Naive B cell (primary cell): ENCODE measurements at places on chromosomes 2 and 18. TPM values are rescaled to one million over a fixed set of nuclear protein-coding genes. Genes with fewer than 3 reads are reported as not detected.

Gene DSG4
- not detected for polyA plus RNA-seq

- no peak for DNase-seq
- peaks cover 14% of the 10 kb centered on the region for H3K4me1 ChIP-seq
- H3K36me3 ChIP-seq: peaks cover 18% of the 10 kb centered on the region
- H3K27ac ChIP-seq: peak overlapping the region; percentile 81
- H3K27me3 ChIP-seq: peaks cover 82% of the 10 kb centered on the region
Measured at GRCh38 chr2:5691221-5691984, 781 bp upstream of the SOX11 start.

Gene GALNT13
- not detected for polyA plus RNA-seq

DNA sequence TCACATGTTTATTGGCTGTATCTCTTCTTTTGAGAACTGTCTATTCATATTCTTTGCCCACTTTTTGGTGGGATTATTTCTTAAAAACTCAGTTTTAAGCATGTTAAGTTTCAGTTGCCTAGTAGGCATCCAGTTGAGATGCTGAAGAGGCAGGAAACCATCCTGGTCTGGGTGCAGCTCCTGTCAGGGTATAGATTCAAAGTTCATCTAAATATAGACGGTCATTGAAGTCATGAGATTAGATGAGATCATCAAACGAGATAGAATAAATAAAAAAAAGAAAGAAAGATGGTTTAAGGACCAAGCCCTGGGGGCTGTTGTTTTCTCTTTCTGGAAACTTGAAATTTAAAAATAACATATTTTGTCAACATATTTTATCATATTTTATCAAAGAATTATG lies 9.2 kb upstream of the DNAH7 start:
- no peaks in the 10 kb centered on the region for H3K27me3 ChIP-seq
- no peak overlapping the region for H3K4me3 ChIP-seq
- H3K36me3 ChIP-seq: peaks cover 12% of the 10 kb centered on the region

Gene RAX
- polyA plus RNA-seq: not detected

DNA sequence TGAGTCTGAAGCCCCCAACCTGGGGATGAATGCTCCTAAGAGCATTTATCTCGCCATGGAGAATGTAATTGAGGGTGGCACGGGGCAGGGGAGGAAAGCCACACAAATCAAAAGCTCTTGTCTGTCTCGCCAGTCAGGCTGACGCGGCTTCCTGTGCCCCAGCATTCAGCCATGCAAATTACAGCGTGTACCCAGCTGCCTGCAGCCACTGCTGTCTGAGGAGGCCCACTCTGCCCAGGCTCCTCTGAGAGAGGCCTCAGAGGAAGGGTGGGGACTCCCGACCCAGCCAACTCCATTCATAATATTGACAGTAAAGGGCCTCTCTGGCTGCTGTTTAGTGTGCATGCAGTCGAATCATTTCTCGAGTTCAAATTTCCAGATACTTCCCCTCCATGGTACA lies 22.0 kb downstream of the SMAD7 start:
- H3K27me3 ChIP-seq: no peaks in the 10 kb centered on the region
- peak; percentile 88 for DNase-seq
- H3K36me3 ChIP-seq: no peaks in the 10 kb centered on the region
- peaks cover 75% of the 10 kb centered on the region for H3K4me1 ChIP-seq
- peak overlapping the region; percentile 82 for H3K4me3 ChIP-seq

GRCh38 chr2:99335911-99336803 lies at the start of gene TXNDC9:
Gene TXNDC9 (minus strand): TSS chr2:99336333. CDS start chr2:99333210, 3,123 bp downstream.
- H3K27ac ChIP-seq: no peak within 1 kb of the TSS
- no peaks in the 10 kb centered on the region for H3K36me3 ChIP-seq
- H3K27me3 ChIP-seq: no peaks in the 10 kb centered on the region
- peak; percentile 98 for DNase-seq
- peaks cover 14% of the 10 kb centered on the region for H3K4me1 ChIP-seq

Gene TANC1
- polyA plus RNA-seq: 0.16 TPM

Gene TTLL4
- polyA plus RNA-seq: 9.3 TPM

Gene ACVR1
- 2.8 TPM for polyA plus RNA-seq

GRCh38 chr2:197908156-197908555 lies 103.8 kb downstream of the PLCL1 start:
- no peak overlapping the region for H3K4me3 ChIP-seq
- no peaks in the 10 kb centered on the region for H3K36me3 ChIP-seq
- no peak for DNase-seq
- no peak overlapping the region for H3K27ac ChIP-seq

Gene CCDC148
- polyA plus RNA-seq: not detected

- no peak overlapping the region for H3K27ac ChIP-seq
- no peaks in the 10 kb centered on the region for H3K4me1 ChIP-seq
- H3K4me3 ChIP-seq: no peak overlapping the region
- no peak for DNase-seq
Measured at GRCh38 chr18:13910986-13911385, 4.3 kb downstream of the MC2R start.

DNA sequence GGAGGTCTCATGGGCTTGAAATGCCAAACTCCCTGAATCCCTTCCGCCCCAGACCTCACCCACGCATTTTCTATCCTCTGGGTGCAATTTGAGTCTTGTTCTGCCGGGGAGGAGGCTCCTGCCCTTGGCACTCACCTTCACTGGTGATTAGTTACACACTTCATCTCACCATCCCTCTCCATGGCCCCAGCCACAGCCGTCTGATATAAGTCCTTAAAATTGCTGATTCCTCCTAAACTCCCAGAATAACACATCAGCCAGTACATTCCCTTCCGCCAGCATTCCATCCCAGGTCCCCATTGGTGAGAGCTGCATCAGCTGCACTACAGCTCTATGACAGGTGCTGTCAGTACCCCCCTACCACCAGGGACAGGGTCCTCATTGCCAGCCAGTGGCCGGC lies 3.9 kb downstream of the TIMM21 start:
- no peak overlapping the region for H3K4me3 ChIP-seq
- no peaks in the 10 kb centered on the region for H3K27me3 ChIP-seq
- peaks cover 37% of the 10 kb centered on the region for H3K4me1 ChIP-seq
- peaks cover 5% of the 10 kb centered on the region for H3K36me3 ChIP-seq
- H3K27ac ChIP-seq: no peak overlapping the region

DNA sequence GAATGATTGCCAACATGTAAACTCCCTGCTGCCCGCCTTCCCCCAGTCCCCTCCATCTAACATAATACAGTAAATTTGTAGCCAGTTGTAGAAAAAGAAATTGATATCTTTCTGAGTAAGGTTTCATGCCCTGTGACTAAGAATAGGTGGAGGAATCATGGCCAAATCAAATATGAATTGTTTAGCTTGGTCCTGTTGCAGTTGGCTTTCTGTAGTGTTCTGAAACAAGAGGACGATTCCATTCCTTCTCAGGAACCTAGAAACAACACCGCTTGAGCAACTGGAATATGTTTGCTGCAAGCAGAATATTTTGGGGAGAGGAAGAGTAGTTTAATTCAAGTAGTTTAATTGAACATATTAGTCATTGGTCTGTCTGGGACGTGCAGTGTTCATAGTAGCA lies 7.0 kb upstream of the DRC1 start:
- H3K27ac ChIP-seq: no peak overlapping the region
- no peak for DNase-seq
- H3K36me3 ChIP-seq: peaks cover 13% of the 10 kb centered on the region
- H3K4me3 ChIP-seq: no peak overlapping the region

DNA sequence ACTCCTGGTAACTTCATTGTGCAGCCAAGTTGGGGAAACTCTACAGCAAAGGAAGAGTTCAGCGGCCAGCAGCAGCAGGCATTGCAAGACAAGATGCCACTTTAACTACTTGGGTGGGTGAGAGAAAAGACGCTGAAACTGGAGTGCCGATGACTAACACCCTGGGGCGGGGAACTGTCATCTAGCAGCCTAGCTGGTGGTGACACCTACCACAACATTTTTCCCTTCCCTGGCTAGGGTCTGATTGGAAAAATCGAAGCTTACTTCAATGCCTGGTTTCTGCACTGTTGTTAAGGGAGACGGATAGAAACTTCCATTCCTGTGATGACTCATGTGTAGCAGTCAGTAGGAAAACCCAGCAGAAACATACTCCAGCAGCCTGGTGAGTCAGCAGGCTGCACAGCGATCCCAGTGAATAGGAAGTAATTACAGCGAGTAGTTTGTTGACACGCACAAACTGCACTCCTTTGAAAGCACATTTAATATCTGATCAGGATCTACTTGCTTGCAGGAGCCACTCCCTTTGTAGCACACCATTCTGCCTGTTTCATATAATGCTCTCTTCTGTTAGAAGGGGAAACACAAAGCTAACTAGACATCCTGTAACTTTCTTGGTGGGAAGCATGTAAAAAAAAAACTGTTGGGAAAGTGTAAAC lies 62.1 kb upstream of the MAPRE2 start:
- H3K4me3 ChIP-seq: peak overlapping the region; percentile 95
- peaks cover 5% of the 10 kb centered on the region for H3K27me3 ChIP-seq
- peak; percentile 12 for DNase-seq
- H3K4me1 ChIP-seq: peaks cover 14% of the 10 kb centered on the region
